DMS79 (cell line): ENCODE measurements at places on chromosomes 2 and 18.

DNA sequence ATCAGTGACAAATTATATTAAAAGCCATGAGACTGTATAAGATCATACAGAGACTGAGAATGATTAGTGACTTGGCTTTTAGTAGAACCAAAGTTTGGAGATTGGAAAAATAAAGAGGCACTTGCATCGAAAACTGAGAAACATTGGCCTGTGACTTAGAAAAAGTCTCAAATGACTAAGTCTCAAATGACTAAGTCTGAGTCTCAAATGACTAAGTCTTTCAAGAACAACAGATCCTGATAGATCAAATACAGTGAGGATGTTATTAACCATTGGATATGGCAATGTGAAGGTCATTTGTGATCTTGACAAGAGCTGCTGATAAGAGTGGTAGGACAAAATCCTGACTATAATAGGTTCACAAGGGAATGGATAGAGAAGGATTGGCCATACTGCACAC lies 135.5 kb upstream of the FANCL start:
- no peak for DNase-seq

GRCh38 chr2:104733226-104733943 lies 120.5 kb upstream of the POU3F3 start:
- no peak for DNase-seq

DNA sequence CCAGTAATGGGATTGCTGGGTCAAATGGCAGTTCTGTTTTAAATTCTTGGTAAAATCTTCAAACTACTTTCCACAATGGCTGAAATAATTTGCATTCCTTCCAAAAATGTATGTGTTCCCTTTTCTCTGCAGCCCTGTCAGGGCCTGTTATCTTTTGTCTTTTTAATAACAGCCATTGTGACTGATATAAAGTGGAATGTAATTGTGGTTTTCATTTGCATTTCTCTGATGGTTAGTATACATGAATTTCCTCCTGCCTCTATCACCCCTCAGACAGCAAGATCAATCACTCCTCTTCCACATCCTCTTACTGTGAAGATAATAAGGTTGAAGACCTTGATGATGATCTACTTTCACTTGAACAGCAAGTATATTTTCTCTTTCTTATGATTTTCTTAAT lies 304.8 kb upstream of the FSIP2 start:
- DNase-seq: no peak

DNA sequence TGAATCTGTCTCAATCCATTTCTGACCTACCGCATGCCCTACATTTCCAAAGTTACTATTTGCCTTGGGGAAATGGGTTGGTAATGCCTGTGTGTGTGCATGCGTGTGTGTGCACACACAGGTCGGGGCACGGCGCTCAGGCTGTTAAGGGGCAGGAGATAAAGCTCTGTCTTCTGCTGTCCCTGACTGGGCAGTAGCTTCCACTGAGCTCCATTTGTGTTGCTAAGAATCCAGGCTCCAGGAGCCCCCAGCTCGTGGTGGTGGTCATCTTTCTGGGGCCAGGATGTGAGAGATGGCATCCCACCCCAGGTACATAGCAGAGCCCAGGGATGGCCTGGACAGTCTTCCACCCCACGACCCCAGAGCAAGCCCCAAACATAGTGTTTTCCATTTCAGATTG lies 66.7 kb upstream of the HS6ST1 start:
- DNase-seq: no peak

DNA sequence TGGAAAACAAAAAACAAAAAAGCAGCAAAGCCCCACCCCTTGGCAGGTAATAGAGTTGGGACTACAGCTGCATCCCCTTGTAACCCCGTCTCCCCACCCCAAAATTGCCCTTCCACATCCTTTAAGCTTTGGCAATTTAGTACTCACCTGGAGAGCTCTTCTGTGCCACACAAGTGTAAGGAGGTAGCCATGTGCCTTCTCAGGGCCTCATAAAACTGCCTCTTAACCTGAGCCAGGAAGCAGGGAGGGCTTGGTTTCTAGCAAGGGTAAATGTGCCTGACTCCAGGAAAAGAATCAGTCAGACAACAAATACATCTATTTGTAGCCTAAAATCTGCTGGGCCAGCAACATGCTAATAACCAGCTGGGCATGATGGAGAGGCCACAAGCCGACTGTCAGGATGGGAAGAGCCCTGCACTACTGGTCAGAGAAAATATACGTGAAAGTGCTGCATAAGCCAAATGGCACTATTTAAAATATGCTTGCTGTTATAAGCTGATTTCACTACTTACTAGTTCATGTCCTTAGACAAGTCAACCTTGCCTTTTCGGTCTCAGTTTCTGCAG lies 46.3 kb downstream of the NOP58 start:
- DNase-seq: peak; percentile 94

GRCh38 chr18:42047721-42048120 lies 92.7 kb downstream of the PIK3C3 start:
- no peak for DNase-seq

DNA sequence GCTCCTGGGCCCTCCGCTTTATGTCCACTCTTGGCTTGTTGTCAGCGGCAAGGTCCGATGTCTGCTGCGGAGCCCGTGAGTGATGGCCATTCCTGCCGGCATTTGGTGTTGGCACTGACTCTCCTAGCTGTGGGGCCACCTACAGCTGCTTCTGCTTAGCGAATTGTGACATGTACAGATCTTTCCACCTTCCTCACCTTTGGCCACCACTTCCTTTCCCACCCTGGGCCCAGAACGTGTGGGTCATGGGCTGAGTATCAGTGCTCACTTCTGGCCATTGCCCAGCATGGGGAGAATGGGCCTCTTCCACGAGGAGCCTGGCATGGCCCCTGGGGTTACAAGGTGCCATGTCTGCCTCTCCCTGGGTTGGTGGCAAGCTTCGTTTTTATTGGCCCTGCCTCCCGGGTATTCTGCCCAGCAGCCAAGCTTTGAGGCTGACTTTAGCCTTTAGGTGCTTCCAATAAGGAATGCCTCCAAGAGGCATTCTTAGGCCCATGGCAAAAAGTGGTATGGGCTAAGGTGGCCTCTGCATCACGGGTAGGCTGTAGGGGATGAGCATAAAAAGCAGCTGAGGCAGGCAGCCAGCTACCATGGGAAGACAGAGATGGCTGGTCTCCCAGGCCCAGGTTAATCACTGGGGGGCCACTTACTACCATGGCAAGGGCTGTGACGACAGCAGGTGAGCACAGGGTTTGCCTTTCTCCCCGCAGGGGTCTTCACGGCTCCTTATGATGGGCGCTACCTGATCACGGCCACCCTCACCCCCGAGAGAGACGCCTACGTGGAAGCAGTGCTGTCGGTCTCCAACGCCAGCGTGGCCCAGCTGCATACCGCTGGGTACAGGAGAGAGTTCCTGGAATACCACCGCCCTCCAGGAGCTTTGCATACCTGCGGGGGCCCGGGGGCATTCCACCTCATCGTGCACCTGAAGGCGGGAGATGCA lies 65.8 kb downstream of the EMILIN2 start:
- no peak for DNase-seq

- peak; percentile 89 for DNase-seq
Measured at GRCh38 chr2:190979906-190980629, 33.9 kb downstream of the STAT1 start.

DNA sequence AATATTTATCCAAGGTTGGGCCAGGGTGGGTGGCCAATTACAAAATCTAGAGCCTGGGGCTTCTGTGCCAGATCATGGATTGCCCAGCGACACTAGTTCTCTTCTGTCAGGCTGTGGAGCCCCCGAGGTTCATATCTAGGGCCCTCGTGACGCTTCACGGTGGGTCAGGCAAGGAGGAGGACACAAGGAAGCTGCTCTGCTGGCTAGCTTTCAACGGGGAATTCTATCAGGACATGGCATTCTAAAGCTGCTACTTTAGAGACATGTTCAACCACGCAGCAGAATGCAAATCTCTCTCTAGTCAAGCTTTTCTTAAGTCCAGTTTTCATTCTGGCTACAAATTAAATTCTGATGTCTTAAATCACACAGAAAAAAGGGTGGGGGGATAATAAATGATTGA lies 180.2 kb downstream of the THADA start:
- no peak for DNase-seq

DNA sequence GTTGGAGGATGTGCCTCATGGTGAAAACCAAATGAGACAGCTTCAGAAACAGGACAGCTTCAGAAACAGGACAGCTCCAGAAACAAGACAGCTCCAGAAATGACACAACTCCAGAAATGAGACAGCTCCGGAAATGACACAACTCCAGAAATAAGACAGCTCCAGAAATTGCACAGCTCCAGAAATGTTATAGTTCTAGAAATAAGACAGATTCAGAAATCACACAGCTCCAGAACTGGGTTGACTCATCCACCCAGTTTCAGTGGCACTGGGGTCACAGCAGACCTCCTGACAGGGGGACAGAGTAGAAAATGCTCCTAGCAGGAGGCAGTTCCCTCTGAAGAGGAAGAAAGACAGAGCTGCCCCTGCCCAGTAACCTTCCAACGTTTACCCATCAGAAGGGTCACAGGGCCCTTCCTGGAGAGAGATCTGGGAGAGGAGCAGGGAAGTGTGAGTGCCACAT lies 26.9 kb upstream of the COL6A3 start:
- DNase-seq: no peak

- no peak for DNase-seq
Measured at GRCh38 chr18:51251625-51252024, 54.1 kb upstream of the MEX3C start.

- DNase-seq: no peak
Measured at GRCh38 chr18:24033641-24034412, 19.3 kb downstream of the TTC39C start.

DNA sequence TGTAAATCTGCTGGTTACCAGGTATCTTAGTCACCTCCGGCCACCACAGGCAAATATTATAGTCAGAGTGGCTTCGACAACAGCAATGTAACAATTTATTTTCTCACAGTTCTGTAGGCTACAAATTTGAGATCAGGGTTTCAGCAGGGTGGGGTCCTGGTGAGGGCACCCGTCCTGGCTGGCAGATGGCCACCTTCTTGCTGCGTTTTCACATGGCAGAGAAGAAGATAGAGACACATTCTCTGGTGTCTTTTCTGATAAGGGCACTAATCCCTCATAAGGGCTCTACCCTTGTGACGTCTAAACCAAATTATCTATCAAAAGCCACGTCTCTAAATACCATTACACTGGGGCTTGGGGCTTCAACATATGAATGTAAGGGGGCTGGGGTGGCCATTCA lies 843.2 kb upstream of the FANCL start:
- no peak for DNase-seq

DNA sequence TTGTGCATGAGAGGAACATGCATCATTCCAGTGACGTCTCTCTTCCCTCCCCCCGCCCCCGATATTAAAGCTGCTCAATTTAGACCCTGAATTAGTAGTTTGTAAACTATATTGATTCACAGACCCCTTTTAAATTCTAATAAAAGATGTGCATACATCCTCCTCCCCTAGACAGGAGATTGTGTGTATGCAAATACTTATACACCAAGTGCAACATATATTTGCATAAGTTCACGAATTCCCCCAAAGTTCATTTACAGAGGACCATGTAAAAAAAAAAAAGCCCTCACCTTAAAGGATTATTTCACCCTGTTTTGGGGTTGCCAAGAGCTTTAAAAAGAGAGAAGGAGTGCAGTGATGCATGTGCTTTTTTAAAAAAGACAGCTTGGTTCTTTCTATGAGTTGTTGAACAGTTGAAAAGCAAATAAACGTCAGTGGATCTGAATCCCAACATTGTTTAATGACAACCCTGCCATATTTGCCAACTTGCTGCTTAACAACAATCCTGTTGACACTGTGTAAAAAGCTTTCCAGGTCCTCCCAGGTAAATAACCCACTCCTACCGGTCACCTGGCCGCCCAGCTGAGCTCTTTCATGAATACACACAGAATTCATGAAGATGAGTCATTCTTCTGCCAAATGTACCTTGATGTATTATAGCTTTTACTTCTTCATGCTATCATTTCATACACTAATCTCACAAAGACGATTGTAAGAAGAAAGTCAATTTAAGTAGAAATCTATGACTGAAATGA lies 211.5 kb downstream of the IKZF2 start:
- DNase-seq: no peak

- DNase-seq: no peak
Measured at GRCh38 chr2:127950264-127950663, 64.5 kb upstream of the AMMECR1L start.

GRCh38 chr2:156322051-156322685 lies 10.4 kb downstream of the NR4A2 start:
- DNase-seq: no peak

- no peak for DNase-seq
Measured at GRCh38 chr2:233201258-233202013, 50.0 kb upstream of the ATG16L1 start.

DNA sequence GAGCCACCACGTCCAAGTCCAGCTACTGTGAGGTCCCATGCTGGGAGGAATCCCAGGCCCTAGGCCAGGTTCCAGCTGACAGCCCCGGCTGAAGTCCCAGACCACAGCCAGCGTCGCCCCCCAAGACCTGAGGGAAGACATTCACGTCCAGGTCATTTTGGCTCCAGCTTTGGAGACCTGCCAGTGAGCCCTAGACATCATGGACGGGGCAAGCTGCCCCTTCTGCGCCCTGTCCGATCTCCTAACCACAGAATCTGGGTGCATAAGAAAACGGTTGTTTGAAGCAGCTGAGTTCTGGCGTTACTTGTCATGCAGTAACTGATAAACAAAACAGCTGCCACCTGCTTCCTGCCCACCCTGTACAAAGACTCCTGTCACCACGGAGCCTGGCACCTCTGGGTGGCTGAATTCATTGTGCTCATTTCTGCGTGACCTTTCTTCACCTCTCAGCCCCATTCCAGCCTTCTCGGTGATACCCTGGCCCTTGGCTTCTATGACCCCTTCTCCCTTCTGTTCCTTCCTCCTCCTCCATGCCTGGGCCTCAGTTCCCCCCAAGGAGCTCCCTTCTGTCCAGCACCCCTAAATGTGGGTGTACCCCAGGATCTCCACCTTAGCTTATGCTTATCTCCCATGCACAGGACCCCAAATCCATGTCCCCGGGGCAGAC lies 72.6 kb upstream of the SMAD7 start:
- DNase-seq: no peak

DNA sequence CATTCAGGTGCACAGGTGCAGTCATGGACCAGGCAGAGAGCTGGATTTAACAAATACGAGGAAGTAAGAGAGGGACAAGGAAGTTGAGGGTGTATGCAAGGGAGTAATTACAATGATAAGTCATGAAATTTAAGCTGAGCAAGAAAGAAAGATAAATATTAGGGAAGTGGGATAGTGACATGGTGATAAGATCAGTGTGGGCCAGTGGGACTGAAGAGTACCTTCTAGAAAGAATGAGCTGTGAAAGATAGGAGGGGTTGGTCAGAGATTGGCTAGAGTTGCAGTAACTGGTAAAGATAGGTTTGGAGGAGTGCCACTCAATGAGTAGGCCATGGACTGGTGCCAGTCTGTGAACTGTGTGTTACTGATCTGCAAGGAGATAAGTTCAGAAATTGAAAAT lies 200.8 kb upstream of the SIX3 start:
- DNase-seq: peak; percentile 47

DNA sequence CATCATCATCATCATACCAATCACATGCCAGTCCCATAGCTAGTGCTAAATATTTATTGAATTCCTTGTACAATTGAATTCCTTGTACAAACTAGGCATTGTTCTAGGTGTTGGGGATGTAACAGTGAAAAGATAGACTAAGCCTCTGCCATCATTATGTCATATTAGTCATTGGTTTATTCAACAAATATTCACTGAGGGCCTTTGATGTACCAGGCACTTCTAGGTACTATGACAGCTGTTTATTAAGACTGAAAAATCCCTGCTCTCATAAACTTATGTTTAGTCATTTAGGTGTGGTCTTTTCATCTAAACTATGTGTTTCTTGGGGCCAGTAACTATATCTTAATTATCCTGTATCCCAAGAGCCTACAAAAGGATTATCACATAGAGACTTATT lies 412.3 kb upstream of the ETAA1 start:
- no peak for DNase-seq

- DNase-seq: no peak
Measured at GRCh38 chr2:73033142-73033765, 38.3 kb downstream of the SFXN5 start.

- no peak for DNase-seq
Measured at GRCh38 chr2:120320318-120320851, 25.6 kb upstream of the INHBB start.
